ENCODE measurements at places on chromosomes 11 and 22.

- no peak for DNase-seq
Measured at GRCh38 chr11:19789835-19790710, 77.4 kb downstream of the NAV2 start.

GRCh38 chr11:18471995-18472394, 16.3 kb downstream of the LDHAL6A start:
- DNase-seq = no peak

- no peak for DNase-seq
Measured at GRCh38 chr11:48081151-48082010, 101.0 kb downstream of the PTPRJ start.

- no peak for DNase-seq
Measured at GRCh38 chr11:94658386-94658785, 91.2 kb downstream of the PIWIL4 start.

DNA sequence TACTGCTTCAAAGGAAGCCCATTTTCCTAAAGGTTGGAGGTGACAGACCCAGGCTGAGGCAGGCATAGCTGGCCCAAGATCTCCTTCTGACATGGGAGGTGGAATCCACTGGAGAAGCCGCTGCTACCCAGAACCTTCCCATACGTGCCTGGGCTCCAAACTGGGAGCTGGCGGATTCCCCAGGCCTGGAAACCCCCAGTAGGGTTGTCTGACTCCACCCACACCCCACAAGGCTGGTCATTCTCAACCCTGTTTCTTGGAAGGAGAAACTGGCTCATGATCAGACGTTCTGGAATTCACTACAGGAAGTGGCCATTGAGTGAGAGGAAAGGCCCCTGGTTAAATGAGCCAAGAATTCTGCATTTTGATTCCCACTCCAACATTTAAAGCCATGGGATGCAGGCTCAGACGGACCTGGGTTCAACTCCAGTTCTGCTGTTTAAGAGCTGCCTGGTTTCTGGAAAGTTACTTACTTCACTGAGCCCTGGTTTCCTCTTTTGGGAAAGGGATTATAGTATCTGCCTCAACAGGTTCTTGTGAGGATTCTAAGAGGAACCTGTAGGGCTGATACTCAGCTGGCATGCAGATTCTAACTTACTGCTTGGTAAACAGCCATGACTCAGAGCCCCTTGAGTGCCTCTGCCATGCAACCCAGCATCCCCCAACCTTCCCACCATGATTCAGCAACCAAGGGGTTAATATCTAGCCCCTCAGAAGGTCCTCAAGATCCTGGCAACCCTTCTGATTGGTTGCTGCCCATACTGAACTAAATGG, 19.4 kb upstream of the TSKU start:
- DNase-seq = no peak

All from NCI-H187 (cell line).